Activated CD8-positive, alpha-beta memory T cell treated with anti-CD3 and anti-CD28 coated beads for 24 hours (primary cell): ENCODE measurements at places on chromosomes 16 and 17.

DNA sequence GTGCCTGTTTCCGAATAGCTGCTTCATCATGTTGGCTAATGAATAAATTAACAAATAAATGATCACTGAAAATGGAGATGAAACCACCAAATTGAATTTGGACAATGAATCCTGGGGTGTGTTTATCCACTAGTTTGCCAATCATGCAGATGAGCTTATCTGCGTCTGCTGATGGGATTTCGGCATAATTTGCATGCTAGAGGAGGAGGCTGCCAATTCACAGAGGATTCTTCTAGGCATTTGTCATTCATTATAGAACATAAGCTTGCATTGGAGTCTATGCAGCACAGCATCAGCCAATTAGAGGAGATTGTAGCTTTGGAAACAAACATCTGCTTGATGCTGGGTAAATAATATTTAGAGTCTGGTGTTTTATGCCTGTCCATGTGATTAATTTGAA lies 123.1 kb downstream of the NPIPB5 start:
- no peak for DNase-seq

DNA sequence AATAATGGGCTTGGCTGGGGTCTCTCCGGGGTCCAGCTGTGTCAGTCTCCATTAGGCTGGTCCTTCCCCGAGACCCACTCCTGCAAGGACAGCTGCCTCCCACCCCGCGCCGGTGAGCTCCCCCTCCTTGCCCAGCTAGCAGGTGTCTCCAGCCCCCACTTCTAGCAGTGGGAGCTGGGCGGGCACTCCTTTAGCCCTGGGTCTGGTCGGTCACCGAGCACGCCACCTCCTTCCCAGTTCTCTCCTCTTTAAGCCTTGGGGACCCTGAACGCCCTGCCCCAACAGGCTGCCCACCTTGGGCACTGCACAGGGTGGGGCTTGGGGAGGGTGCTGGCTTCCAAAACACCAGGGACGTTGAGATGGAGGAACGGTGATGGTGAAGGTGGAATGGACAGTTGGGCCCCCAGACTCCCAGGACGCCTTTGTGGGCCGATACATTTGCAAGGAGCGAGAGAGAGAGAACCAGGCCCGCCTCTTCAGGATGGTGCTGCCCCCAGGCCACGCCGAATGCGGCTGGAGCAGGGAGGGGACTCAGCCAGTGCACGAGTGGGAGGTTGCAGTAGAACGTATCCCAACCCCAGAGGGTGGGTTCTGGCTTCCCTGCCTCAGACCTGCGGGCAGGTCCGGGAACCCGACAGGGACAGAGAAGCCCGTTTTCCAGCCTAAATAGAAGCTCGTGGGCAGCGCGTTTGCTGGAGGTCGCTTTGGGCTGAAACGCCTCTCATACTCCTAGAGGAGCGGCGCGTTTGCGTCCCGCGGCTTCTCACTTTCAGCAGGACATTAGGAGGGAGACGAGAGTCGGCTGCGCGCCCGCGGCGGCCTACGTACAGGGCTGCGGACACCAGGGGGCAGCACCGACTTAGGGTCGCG lies 10.7 kb downstream of the TBX2 start:
- DNase-seq: peak; percentile 90

DNA sequence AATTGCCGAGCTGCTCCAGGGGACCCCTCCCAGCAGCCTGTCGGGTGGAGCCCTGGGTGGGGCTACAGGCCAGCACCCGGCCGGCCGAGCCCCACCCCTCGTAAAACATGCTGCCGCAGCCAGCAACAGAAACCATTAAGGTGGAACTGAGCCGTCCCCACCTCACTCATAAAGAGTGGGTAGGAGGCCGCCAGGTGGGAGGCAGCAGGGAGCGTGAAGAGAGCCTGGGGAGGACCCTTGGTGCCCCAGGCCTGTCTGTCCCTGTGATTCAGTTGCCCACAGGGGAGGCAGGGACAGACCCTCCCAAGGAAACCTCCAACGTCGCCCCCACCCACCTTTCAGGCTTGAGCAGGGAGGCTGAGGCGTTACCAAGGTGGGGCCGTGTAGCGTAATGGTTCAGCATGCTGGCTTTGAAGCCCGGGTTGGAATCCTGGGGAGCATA lies 8.4 kb downstream of the FOXN1 start:
- no peak for DNase-seq

GRCh38 chr17:50946891-50947781 lies 81.0 kb upstream of the TOB1 start:
- DNase-seq: peak; percentile 52

DNA sequence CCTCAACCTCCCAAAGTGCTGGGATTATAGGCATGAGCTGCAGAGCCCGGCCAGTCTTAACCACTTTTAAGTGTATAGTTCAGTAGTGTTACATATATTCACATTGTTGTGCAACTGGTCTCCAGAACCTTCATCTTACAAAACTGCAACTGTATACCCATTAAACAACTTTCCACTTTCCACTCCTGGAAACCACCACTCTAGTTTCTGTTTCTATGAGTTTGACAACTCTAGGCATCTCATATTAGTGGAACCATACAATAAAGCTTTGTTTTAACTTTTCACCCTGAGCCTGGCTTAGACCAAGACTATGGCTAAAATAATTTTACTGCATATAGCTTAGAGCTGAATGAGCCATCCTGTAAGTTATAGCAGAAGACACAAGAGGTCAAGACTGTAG lies 108.0 kb upstream of the GOT2 start:
- DNase-seq: no peak

DNA sequence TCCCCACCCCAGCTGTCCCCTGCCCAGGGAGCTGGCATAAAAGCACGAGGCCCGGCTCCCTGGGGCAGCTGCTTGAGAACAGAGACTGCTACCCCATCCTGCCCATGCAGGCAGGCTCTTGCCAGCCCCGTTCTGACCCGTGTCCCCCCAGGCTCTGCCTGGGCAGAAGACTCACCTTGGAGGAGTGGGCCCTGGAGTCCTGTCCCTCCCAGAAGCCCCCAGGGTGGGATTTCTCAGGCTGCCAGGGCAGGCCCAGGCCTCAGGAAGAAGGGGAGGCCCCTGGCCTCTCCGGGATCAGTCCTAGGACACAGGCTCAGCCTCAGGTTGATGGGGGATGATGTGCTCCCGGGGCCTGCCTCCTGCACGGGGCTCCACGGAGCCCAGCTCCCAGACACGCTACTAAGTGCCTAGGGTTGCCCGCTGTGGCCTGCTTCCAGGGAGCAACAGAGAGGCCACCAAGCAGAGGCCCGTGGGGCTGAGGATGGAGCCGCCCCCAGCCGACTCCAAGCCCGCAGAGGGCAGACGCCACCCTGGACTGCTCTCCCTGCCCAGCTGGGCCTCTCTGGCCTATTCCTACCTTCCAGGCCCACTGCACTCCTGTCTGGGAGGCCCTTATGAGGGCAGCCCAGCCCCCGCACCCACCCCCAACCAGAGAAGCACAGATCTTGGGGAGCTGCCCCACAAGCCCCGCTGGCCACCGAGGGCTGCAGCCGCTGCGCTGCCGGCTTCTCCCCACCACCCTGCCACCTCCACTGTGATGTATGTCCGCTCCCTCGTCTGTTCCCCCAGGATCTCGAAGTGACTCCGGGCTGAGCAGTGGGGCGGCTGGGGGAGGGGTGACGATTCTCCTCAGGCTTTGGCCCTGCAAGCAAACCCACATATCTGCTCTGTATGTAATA lies 1.7 kb downstream of the NME3 start:
- no peak for DNase-seq

DNA sequence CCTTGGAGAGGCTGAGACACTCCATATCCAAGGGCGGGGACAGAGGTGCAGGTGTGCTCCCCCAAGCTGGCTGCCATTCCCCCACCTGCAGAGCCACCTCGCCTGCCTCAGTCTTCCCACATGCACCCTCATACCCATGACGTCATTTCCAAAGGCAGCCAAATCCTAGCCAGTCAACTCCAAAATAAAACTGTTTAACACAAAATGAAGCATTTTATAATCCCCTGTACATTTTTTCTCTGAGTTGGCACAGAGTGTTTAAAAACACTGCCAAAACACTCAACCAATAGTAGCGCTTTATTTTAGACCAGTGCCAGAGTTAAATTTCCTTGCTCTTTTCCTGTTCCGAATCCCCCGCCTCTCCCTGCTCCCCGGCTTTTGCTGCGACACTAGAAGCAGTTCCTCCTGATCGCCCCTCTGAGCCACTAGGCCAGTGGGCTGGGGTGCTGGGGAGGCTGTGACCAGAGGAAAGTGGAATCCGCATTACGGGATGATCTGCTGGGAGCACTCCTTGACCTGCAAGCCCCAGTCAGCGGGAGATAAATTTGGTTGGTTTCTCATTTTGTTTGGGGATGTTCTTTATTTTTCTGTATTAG lies 139.5 kb downstream of the ZNF423 start:
- DNase-seq: no peak

- DNase-seq: no peak
Measured at GRCh38 chr16:47392081-47392480, 68.8 kb downstream of the ITFG1 start.

DNA sequence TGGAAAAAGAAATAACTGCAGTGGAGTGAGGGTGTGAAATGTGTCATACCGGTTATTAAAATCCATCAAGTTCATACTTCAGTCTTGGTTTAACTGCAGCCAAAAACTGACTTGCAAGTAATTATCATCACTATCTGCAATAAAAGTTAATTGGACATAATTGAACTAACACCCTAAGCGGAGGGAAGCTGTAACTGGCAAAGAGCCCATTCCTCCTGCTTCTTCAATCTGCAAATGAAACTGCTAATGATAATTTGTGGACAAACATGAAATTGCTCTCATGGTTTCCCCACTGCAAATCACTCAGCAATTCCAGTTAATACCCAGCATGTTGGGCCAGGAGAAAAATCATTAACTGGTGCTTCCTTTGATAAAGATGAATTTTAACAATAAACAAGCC lies 46.5 kb downstream of the FAM222B start:
- no peak for DNase-seq

- no peak for DNase-seq
Measured at GRCh38 chr16:13335879-13336278, 434.5 kb downstream of the SHISA9 start.

GRCh38 chr16:970386-970765 lies 408 bp downstream of the LMF1 start:
- no peak for DNase-seq

DNA sequence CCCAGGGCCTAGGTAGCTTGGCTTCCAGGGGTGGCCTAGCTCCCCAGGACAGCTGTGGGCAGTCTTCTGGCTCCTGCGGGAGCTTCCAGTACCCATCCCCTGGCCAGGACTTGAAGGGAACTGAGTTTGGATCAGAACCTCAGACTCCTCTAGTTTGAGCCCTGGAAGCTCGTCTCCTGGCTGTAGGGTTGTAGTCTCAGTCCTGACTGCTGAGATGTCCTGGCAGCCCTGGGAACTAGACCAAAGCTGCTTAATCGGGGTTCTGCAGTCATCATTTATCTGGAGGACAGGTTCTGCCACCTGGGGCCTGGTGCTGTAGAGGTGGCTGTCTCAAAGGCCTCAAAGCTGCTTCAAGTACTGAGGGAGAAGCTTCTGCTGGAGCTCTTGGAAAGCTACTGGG lies 163.7 kb downstream of the WSCD1 start:
- DNase-seq: peak; percentile 24

GRCh38 chr17:876272-876671 lies 94.1 kb downstream of the MRM3 start:
- no peak for DNase-seq

DNA sequence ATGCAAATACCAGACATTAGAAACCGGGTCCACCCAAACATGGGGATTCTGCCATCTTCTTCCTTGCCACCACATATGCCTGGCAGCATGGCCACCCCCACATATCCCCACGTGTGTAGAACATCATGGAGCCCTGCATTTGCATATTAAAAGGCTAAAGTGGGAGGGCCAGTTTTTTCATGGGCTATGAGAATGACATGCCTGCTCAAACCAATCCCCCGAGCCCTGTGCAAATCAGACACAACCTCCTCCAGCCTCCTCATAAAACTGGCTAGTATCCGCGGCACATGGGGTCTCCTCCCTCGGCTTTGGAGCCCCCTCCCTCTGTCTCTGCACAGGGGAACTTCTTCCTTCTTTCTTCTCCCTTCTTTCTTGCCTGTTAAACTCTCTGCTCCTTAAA lies 174.9 kb upstream of the WSCD1 start:
- DNase-seq: no peak

- no peak for DNase-seq
Measured at GRCh38 chr16:66224626-66225025, 141.9 kb upstream of the CDH5 start.

- DNase-seq: no peak
Measured at GRCh38 chr17:58913971-58914769, 158.5 kb downstream of the PPM1E start.

GRCh38 chr16:4795828-4796572 lies 831 bp downstream of the SMIM22 start:
- DNase-seq: no peak

DNA sequence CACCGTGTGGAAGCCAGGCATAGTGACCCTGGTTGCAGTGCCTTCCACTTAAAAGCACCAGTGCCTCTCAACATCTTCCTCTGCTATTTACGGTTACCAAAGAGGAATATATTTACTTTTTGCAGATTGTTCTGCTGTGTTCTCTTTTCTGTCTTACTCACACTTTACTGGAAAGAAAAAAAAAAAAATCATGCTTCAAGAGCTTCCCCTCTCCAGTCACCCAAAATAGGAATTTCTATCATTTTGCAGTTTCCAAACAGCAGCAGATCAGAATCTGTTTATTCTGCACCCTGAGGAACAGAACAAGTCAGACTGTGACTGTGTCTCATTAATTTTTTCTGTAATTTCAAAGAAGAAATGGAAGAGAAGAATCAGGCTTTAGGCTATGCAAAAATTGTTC lies 96.1 kb downstream of the KCNJ2 start:
- no peak for DNase-seq

DNA sequence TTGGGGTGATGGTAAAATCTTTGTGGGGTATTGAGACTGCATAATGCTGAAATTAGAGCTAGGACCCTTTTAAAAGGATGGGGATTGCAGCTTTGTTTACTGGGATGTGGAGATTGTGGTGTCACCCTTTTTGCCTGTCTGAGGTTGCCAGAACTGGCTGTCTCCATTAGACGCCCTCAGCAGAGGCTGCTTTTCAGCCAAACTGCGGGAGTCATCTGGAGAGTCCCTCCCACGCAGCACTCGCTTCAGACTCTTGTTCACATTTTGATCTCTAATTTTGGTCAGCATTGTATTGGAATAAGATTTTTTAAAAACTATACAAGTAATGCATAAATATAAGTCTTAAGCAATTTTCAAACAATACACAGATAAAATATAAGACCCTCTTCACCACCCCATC lies 27.9 kb upstream of the JPT2 start:
- DNase-seq: no peak

DNA sequence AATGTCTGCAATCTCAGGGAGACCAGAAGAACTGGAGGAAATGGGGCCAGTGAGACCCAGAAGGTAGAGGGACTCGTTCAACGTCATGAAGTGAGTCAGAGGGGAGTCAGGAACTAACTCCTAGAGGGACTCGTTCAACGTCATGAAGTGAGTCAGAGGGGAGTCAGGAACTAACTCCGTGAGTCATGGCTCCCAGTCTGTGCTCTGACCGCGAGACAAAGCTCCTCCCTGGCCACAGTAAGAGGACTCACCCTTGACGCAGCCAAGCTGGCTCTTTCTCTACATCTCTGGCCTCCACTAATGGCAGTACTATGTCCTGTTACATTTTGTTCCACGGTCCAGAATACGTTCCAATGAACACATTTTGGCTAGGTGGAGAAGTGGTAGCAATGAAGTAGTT lies 902.5 kb downstream of the KCNJ2 start:
- no peak for DNase-seq

GRCh38 chr16:79156761-79157160 lies 443.8 kb downstream of the MAF start:
- no peak for DNase-seq

- no peak for DNase-seq
Measured at GRCh38 chr16:15829460-15829859, 27.4 kb downstream of the MYH11 start.
